Mesenchymal stem cell (in vitro differentiated cells and primary cell): ENCODE measurements at places on chromosomes 12 and 14.

GRCh38 chr14:100553471-100553870, 33.7 kb downstream of the BEGAIN start:
- H3K36me3 ChIP-seq: no peaks in the 10 kb centered on the region
- H3K4me3 ChIP-seq: no peak overlapping the region
- no peak overlapping the region for H3K27ac ChIP-seq

DNA sequence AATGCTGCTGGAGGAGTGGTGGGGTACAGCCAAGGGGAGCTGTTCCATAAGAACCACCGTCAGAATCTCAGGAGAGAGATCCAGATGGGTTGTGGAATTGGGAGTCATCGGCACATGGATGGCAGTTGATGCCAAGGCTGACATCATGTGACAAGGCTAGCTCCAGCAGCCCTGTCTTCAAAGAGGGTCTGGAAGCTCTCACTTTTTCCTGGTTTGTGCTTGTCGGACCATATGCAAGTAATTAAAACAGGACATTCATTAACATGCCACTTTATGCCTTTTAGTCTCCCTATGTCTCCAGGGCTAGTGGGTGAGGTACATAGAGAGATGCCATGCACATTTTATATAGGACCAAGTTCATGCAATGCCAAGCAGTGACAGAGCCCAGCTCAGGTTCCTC, 211.8 kb downstream of the CRADD start:
- DNase-seq: no peak
- H3K4me3 ChIP-seq: no peak overlapping the region
- H3K36me3 ChIP-seq: no peaks in the 10 kb centered on the region
- H3K4me1 ChIP-seq: peaks cover 2% of the 10 kb centered on the region
- no peak overlapping the region for H3K27ac ChIP-seq
- H3K27me3 ChIP-seq: no peaks in the 10 kb centered on the region

DNA sequence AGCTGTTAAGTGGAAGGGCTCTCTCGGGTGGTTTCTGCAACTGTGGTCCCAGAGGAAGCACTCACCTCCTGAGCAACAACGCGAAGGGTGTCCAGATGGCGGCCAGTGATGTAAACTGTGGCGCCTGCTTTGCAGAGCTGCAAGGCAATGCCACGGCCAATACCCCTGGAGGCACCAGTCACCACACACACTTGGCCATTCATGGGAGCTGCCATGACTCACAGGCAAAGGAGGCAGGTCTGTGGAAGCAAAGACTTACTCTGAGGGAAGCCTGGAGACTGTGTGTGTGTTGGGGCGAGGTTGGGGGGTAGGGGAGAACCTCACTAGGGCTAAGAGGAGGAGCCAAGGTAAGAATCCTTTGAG, 707 bp downstream of the DHRS1 start:
- no peaks in the 10 kb centered on the region for H3K27me3 ChIP-seq
- H3K36me3 ChIP-seq: peaks cover 27% of the 10 kb centered on the region
- peaks cover 17% of the 10 kb centered on the region for H3K4me1 ChIP-seq
- peak overlapping the region; percentile 17 for H3K27ac ChIP-seq
- DNase-seq: peak; percentile 82
- H3K4me3 ChIP-seq: peak overlapping the region; percentile 90

GRCh38 chr12:46675736-46676135, 150.1 kb downstream of the SLC38A4 start:
- H3K36me3 ChIP-seq: no peaks in the 10 kb centered on the region
- H3K27me3 ChIP-seq: no peaks in the 10 kb centered on the region
- no peak overlapping the region for H3K4me3 ChIP-seq
- peaks cover 3% of the 10 kb centered on the region for H3K4me1 ChIP-seq
- H3K27ac ChIP-seq: no peak overlapping the region
- peak; percentile 50 for DNase-seq

GRCh38 chr12:76244300-76244699, 103.9 kb downstream of the BBS10 start:
- H3K4me3 ChIP-seq: no peak overlapping the region
- H3K36me3 ChIP-seq: no peaks in the 10 kb centered on the region
- no peaks in the 10 kb centered on the region for H3K4me1 ChIP-seq
- no peaks in the 10 kb centered on the region for H3K27me3 ChIP-seq
- DNase-seq: no peak

GRCh38 chr12:85755760-85756159, 80.4 kb downstream of the RASSF9 start:
- H3K4me3 ChIP-seq: no peak overlapping the region
- H3K27me3 ChIP-seq: no peaks in the 10 kb centered on the region
- no peaks in the 10 kb centered on the region for H3K36me3 ChIP-seq
- H3K27ac ChIP-seq: no peak overlapping the region
- no peaks in the 10 kb centered on the region for H3K4me1 ChIP-seq

DNA sequence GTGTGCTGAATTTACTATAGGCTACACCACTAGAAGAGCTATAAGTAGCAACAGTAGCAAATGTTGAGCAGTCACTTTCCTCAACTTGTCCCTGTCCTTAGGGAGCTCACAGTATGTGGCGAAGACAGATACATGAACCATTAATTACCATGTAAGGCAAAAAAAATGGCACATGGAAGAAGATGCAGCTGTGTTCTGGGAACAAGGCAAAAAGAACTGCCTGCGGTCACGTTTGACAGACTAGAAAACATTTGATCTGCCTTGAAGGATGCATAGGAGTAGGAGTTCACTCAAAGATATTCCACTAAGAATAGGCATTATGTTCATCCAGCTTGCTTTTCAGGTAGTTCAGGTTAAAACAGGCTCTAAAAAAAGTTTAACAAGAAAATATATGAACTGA, 46.5 kb upstream of the IFNG-AS1 start:
- H3K4me1 ChIP-seq: no peaks in the 10 kb centered on the region
- no peaks in the 10 kb centered on the region for H3K27me3 ChIP-seq
- no peak for DNase-seq
- no peak overlapping the region for H3K27ac ChIP-seq
- H3K4me3 ChIP-seq: no peak overlapping the region

DNA sequence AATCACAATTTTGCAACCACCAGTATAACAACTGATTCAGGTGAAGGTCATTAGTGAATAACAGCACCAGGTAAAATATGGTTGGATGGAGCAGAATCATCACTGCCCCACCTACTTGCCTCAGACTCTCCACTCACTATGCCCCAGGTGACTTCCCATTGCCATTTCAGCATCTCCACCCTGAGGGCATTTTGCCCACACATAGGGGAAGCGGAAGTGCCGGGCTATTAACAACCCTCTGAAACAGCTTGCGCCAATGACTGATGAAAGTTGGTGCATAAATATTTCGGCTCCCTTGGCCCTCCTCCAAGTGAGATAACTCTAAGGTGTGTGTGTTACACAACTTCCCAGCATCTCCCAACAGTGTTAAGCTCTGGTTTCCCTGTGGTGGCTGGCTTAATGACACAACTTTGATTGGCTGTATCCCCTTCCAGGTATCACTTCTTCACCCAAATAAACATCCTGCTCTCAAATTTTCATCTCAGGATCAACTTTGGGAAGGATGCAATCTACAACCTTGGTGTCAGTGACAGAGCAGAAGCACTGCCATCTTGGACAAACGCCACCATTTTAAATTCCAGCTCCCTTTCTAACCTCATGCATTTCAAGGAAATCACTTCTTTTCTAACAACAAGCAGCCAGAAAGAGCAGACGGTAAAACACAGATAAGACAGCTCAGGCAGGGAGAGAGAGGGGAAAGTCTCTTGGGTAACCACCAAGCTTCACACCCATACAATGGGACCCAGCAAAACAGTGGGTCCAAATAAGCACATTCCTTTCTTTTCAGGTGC, 73.6 kb upstream of the PPP2R5C start:
- H3K4me3 ChIP-seq: no peak overlapping the region
- H3K4me1 ChIP-seq: no peaks in the 10 kb centered on the region
- peaks cover 32% of the 10 kb centered on the region for H3K27me3 ChIP-seq
- no peaks in the 10 kb centered on the region for H3K36me3 ChIP-seq

GRCh38 chr12:116426391-116427136, 132.6 kb upstream of the MAP1LC3B2 start:
- peak overlapping the region; percentile 94 for H3K27ac ChIP-seq
- peak; percentile 97 for DNase-seq
- H3K4me1 ChIP-seq: peaks cover 14% of the 10 kb centered on the region
- H3K27me3 ChIP-seq: no peaks in the 10 kb centered on the region

DNA sequence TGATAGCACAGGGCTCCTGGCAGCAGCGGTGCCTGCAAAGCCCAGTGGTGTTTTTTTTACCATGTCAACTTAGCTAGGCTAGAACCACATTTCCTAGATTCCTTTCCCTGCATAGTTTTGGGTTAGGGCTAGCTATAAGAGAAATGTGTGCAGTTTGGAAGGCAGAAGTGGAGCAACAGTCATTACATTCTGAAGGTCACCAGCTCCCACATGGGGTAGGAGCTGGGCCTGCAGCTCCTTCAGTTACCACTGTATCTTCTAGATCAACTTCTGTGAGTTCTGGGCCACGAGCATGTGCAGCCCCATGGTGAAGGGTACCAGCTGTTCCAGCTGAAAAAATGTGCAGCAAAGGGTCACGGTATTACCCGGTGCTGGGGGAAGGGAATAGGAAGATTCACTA, 2.3 kb upstream of the SLC25A3 start:
- no peak overlapping the region for H3K4me3 ChIP-seq
- no peak overlapping the region for H3K27ac ChIP-seq
- peaks cover 9% of the 10 kb centered on the region for H3K36me3 ChIP-seq
- peak; percentile 24 for DNase-seq
- H3K27me3 ChIP-seq: no peaks in the 10 kb centered on the region

DNA sequence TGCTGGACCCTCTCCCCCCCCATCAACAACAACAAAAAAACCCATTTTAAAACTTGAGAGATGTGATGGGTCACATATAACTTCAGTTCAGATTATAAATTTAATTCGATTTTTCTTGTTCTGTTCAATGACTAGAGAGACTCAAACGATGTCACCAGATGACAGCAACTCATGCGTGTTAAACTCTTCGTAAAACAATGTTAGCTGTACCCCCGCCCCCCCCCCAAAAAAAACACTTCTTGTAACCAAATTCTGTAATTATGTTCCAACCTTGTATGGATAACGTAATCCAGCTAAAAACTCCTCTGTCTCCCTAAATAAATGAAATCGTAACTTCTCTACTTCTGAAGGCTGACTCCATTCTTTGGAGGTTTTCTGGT, 614 bp upstream of the NACA start:
- H3K36me3 ChIP-seq: peaks cover 31% of the 10 kb centered on the region
- H3K27me3 ChIP-seq: no peaks in the 10 kb centered on the region
- DNase-seq: no peak
- no peak overlapping the region for H3K4me3 ChIP-seq
- peak overlapping the region; percentile 97 for H3K27ac ChIP-seq
